Activated B cell treated with CpG ODN at 0.5 μM for 24 hours (primary cell): ENCODE measurements at places on chromosomes 6 and 20.

DNA sequence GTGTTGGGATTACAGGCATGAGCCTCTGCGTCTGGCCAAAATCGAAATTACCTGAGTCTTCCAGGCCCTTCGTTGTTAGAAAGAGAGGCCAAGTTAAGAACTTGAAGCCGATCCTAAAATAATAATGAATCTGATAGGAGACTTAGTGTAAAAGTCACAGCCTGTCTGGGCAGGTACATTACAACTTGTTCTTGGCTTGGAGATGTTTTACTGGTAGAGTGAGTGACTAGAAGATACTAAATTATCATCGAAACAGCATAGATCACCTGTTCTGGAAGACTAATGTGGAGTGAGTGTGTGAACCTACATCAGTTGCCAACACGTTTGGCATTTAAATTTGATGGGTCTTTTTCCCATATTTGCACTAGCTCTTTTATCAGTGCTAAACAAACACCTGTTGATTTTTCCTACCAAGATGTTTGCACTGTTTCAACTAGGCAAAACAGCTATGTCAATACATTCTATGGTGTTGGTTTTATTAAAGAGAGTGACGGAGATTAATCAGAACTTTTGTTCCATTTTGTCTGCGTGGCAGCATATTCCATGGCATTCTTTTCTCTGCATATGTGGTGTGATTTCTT lies 4.6 kb upstream of the TMEM217 start:
- DNase-seq, result no peak
- H3K27ac ChIP-seq, result no peak overlapping the region
- H3K36me3 ChIP-seq, result peaks cover 10% of the 10 kb centered on the region
- H3K27me3 ChIP-seq, result no peaks in the 10 kb centered on the region
- H3K4me3 ChIP-seq, result no peak overlapping the region
- H3K4me1 ChIP-seq, result peaks cover 44% of the 10 kb centered on the region

DNA sequence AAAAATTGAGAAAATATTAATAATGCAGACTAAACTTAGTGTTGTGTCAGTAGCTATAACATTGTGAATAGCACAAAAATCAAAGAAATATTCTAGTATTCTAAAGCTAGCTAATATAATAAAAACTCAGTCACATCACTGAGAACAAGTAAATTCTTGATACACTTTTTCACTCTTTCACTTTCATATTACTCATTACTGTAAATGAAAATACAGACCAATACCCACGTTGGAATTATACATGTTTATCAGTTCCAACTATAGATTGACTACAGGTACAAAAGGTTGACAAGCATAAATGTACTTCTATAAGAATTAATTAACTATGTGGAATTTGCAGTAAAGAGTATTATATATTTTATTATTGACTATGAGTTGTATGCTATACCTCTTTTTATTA lies 1043.4 kb upstream of the FLRT3 start:
- no peak overlapping the region for H3K27ac ChIP-seq
- H3K27me3 ChIP-seq, result no peaks in the 10 kb centered on the region
- no peak overlapping the region for H3K4me3 ChIP-seq
- no peaks in the 10 kb centered on the region for H3K4me1 ChIP-seq

- no peak overlapping the region for H3K27ac ChIP-seq
- DNase-seq, result no peak
Observed at GRCh38 chr6:161215193-161215592, 58.7 kb downstream of the AGPAT4 start.

- H3K4me1 ChIP-seq, result no peaks in the 10 kb centered on the region
- H3K27me3 ChIP-seq, result no peaks in the 10 kb centered on the region
- DNase-seq, result no peak
- no peak overlapping the region for H3K27ac ChIP-seq
- H3K4me3 ChIP-seq, result no peak overlapping the region
Observed at GRCh38 chr6:77373955-77374354, 89.3 kb downstream of the HTR1B start.

GRCh38 chr6:75693534-75693933 lies 55.5 kb upstream of the MYO6 start:
- DNase-seq, result no peak
- H3K4me3 ChIP-seq, result no peak overlapping the region
- no peaks in the 10 kb centered on the region for H3K27me3 ChIP-seq
- H3K36me3 ChIP-seq, result peaks cover 52% of the 10 kb centered on the region
